ENCODE measurements at places on chromosomes 7 and 10.

- no peak for DNase-seq
These were observed 20.1 kb downstream of the LRRC20 start for GRCh38 chr10:70362328-70362727.

GRCh38 chr10:74730246-74730645 lies 96.2 kb upstream of the KAT6B start:
- no peak for DNase-seq

DNA sequence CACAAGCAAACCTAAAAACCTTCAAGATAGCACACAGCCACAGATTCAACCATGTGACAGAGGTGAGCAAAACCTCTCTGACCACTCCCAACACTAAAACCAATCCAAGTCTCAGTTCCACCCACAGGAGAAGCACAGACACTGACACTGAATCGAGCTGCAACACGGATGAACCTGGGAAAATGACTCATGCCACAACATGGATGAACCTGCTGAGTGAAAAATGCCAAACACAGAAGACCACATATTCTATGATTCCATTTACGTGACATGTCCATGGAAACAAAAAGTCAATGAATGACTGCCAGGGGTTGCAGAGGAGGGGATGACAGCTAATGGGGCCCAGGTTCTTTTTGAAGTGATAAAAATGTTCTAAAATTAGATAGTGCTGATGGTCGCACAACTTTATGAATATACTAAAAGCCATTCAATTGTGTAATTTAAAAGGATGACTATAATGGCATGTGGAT lies 22.0 kb downstream of the CYTH3 start:
- DNase-seq: no peak

GRCh38 chr7:131431289-131431688 lies 103.6 kb downstream of the MKLN1 start:
- no peak for DNase-seq

- DNase-seq: no peak
These were observed 292.5 kb upstream of the SEMA3C start for GRCh38 chr7:81211204-81211933.

DNA sequence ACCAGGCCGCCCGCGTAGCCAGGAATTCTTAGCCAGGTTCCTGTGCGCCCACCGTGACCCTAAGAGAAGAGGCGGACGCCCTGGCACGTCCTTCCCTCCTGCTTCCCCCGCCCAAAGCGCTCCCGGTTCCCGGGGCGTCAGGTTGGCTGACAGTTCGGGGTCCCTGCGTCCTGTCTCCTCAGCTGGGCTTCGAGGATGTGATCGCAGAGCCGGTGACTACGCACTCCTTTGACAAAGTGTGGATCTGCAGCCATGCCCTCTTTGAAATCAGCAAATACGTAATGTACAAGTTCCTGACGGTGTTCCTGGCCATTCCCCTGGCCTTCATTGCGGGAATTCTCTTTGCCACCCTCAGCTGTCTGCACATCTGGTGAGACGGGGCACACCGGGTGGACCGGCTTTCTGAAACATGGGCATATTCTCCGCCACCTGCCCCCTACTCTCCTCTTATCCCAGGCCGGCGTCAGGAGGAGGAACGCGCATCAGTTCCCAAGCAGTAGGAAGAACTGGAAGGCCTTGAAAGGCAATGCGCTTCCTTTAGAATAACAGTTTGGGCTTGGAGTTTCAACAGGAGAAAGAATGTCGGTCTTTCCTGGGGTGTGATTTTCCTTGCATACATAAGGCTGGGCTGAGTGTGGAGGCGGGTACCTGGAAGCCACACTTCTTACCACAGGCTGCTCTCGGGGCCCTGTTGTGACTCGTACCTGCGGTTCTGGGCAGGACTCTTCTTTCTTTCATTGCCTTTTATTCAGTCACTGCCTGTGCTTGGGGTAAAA lies 728 bp downstream of the CAV2 start:
- DNase-seq: peak; percentile 12

- DNase-seq: no peak
These were observed 278.6 kb upstream of the HABP2 start for GRCh38 chr10:113274176-113274829.

- no peak for DNase-seq
These were observed 42.8 kb upstream of the RABGEF1 start for GRCh38 chr7:66697449-66698438.
